ENCODE measurements at places on chromosomes 11 and 22.

- DNase-seq, result no peak
These were observed 54.1 kb downstream of the CHRDL2 start for GRCh38 chr11:74677131-74677530.

- DNase-seq, result peak; percentile 92
These were observed 15.5 kb upstream of the UPK3A start for GRCh38 chr22:45268958-45269844.

DNA sequence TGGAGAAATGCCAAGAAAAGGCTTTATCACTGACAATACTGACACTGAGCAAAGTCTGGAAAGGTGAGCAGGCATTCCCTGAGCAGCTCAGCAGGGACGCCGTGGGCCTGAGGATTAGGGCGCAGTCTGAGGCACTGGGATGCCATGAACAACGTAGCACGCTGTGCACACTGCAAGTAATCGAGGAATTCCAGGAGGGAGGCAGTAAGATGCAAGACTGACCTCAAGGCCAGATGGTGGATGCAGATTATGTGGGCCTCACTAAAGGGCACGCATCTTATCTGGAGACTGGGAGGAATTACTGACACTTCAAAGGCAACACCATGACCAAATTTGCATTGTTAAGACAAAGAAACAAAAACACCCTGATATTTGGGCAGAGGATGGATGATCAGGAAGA lies 50.4 kb upstream of the OPCML start:
- no peak for DNase-seq

GRCh38 chr11:102421261-102421660 lies 31.3 kb downstream of the TMEM123 start:
- peak; percentile 53 for DNase-seq

- no peak for DNase-seq
These were observed 744 bp downstream of the PRAME start for GRCh38 chr22:22558071-22558971.

GRCh38 chr22:20247010-20247505 lies 21.1 kb downstream of the RTN4R start:
- DNase-seq, result no peak

GRCh38 chr11:133965031-133965601 lies 8.3 kb upstream of the IGSF9B start:
- DNase-seq, result no peak

- no peak for DNase-seq
These were observed 15.3 kb upstream of the POLA2 start for GRCh38 chr11:65246506-65246905.

- peak; percentile 88 for DNase-seq
These were observed 53.2 kb upstream of the CDON start for GRCh38 chr11:126115816-126116331.

DNA sequence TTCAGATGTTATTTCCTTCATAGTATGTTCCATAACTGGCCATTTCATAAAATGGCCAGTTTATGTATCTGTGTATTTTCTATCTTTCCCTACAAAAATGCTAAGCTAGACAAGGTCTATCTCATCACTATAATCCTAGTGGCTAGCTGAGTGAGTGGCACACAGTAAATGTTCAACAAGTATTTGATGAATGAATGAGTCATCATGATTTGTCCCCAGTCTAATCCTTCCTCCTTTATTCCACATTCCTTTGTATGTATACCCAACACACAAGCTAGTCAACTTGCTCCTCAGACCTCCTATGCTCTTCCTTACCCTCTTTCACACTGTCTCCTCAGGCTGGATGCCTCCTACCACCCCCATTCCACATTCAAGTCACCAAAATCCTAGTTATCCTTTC lies 12.5 kb downstream of the APLNR start:
- DNase-seq, result no peak

- no peak for DNase-seq
These were observed at the start of gene PCF11 for GRCh38 chr11:83156996-83157593. Gene PCF11, plus strand, starts transcription at chr11:83157131. Its CDS starts 309 bp downstream, at chr11:83157440.

- DNase-seq, result no peak
These were observed 300.2 kb downstream of the LARGE1 start for GRCh38 chr22:33620085-33620484.

DNA sequence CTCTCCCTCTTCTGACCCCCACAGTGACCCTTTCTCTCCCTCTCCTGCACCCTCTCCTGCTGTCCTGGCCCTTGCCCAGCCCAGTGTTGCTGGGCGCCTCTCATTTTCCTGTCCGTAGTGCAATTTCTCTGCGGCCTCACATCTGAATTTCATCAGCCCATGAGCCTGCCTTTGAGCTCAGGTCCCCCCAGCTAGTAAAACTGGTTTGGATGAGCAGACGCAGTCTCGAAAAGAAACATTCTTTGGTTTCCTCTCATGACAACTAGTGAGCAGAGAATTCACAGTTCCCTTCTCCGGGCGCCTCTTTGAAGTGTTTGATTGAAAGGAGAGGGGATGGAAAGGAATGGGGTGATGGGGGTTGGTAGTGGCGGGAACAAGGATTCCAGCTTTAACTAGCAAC lies 126.0 kb upstream of the CADM1 start:
- no peak for DNase-seq

GRCh38 chr22:28560046-28560742 lies 119.4 kb downstream of the TTC28 start:
- no peak for DNase-seq

- DNase-seq, result no peak
These were observed 43.3 kb downstream of the PDGFD start for GRCh38 chr11:104120493-104121137.

GRCh38 chr11:30091737-30092136 lies 74.9 kb upstream of the KCNA4 start:
- no peak for DNase-seq

DNA sequence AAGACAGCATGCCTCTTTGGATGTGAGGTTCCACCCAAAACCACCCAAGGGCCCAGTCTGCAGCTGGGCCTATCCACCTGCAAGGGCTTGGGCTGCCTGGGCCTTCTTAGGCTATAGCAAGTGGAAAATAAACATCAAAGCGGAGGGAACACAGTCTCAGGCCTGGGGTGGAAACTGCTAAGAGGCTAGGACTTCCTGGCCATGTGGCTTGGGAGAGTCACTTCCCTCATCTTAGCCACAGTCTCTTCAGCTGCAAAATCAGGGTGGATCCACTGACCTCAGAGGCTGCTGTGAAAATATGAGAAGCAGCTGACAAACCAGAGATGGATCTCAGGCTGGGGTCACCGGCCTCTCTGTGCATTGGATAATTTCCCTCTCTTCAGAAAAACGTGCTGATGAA lies 30.6 kb upstream of the TFIP11 start:
- DNase-seq, result peak; percentile 31

- DNase-seq, result no peak
These were observed 53.9 kb downstream of the KCNQ1 start for GRCh38 chr11:2498750-2499149.

- no peak for DNase-seq
These were observed 19.4 kb upstream of the TMA7B start for GRCh38 chr22:39940757-39941305.

- no peak for DNase-seq
These were observed 15.4 kb downstream of the C11orf24 start for GRCh38 chr11:68256331-68256741.

- DNase-seq, result no peak
These were observed 119.0 kb upstream of the TP53AIP1 start for GRCh38 chr11:129061492-129062230.

All from femur (tissue), 1 donor.